ENCODE measurements at places on chromosomes 2 and 18. TPM values are rescaled to one million over a fixed set of nuclear protein-coding genes. Genes with fewer than 3 reads are reported as not detected.
A peak's percentile ranks its signal among the peaks of the same experiment; 100 is the strongest.

Gene XDH
- total RNA-seq: 0.29 TPM

DNA sequence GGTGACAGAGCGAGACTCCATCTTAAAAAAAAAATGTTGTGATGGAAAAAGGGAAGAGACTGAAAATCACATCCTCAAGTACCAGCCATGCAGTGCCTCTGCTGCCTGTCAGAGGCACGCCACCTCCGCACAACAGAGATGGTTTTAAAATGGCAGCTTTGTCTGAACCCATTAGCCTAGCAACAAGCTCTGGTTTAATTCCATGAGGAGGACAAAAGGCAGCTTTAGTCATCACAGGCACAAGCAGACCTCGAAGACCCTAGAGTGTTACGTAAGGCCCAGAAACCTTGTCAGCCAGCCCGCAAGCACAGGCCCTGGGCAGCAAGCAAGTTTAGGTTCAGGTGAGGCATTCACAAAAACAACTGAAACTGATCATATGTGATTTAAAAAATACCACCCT lies 10.4 kb downstream of the LCT start:
- DNase-seq: no peak

DNA sequence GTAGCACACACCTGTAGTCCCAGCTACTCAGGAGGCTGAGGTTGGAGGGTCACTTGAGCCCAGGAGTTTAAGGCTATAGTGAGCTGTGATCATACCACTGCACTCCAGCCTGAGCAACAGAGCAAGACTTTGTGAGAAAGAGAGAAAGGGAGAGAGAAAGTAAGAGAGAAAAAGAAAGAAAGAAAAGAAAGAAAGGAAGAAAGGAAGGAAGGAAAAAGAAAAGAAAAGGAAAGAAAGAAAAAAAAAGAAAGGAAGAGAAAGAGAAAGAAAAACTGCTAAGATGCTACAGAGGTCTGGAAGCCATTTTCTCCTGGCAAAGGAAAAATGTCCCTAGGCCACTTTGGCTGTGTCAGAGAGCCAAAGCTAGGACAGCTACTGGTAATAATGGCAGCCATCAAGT lies 30.6 kb downstream of the DRC1 start:
- no peak for DNase-seq

Gene PSTPIP2
- total RNA-seq: 2.0 TPM

DNA sequence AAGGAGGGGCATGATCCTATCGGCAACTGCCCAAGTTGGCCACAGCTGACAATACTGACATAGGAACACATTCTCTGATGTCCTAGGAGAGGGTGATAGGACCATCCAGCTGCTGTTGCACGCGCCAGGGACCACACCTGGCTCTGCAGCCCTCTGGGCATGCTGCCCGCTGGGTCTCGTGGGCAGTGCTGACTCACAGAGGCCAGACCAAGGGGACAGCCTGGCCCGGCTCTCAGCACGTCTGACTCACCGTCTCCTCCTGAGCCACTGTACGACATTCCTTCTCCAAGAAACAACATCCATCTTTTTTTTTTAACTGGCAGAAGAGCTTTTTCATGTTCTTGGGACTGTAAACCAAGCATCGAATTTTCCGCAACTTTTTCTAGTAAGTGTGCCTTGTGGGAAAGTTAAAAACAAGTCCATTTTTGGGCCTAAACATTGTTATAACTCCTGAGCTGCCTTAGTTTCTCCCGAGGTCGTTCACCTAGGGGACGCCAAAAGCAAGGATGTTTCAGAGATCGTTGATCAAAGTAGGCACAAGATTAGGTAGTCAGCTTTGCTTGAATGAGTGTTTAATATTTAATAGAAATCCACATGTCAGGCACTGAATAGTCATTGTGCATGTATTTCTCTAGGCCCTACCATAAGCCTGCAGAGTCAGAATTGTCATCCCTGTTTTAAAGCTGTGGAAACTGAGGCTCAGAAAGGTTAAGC lies 100.3 kb downstream of the TTC32 start:
- peak; percentile 89 for DNase-seq

DNA sequence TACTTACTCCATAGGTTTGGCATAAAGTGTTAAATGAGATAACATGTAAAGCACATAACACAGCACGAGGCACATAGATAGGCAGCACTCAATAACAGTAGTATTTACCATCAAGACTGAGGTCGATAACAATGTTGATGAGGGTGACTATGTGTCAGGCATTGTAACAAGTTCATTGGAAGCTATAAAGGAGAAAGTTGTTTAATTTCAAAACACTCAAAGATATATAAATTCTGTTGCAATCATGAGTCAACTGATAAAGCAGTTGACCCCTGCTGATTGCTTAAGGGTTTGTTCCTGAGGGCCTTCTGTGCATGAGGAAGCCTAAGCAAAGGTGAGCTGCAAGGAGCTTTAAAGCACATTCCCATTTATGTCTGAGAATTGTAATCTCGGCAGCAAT lies 760.5 kb downstream of the SATB2 start:
- no peak for DNase-seq

DNA sequence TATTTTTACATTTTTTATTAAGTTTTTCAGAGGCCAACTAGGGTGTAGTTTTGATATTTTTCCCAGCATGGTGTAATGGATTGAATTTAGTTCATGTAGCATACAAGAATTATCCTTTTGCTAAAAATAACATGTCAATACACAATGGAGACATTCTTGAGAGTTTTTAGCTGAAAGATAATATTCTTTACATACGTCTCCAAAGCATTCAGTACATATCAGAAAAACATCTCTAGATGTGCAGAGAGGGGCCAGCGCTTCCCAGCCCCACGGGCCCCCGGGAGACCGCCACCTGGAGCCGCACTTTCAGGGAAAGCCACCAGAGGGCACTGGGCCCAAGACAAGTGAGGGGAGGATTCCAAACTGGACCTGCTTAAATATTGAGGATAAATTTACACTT lies 499.4 kb downstream of the GALR1 start:
- peak; percentile 50 for DNase-seq

Gene RUFY4
- not detected for total RNA-seq

Gene PRLH
- total RNA-seq: not detected

Gene CHRND
- not detected for total RNA-seq

GRCh38 chr18:38750751-38751150 lies 1185.2 kb upstream of the CELF4 start:
- no peak for DNase-seq

- no peak for DNase-seq
Measured at GRCh38 chr2:12719400-12720277, 2.9 kb downstream of the TRIB2 start.

Gene STEAP3
- total RNA-seq: 7.2 TPM

- DNase-seq: no peak
Measured at GRCh38 chr2:61807036-61807757, 46.7 kb downstream of the FAM161A start.

DNA sequence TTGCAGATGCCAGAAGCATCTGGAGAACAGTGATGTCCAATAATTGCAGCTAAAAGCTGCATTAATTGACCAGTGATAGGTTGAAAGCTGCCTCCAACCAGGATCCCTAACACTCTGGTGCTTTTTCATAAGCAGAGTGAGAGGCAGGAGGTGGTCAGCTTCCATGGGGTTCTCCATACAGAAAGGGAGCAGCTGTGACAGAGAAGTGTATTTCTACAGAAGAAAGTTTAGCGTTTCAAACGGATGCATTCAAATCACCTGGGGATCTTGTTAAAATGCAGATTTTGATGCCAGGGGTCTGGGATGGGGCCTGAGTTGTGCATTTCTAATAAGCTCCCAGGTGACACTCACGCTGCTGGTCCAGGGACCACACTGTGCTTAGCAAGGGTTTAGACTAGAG lies 216.5 kb upstream of the NRP2 start:
- no peak for DNase-seq

Gene ATAD2B
- total RNA-seq: 11.2 TPM

All from right cardiac atrium (tissue), 5 donors.